SK-N-MC (cell line): ENCODE measurements at places on chromosomes 7 and 10.

GRCh38 chr10:119079599-119080520 lies 757 bp downstream of the EIF3A start:
- no peak for DNase-seq

DNA sequence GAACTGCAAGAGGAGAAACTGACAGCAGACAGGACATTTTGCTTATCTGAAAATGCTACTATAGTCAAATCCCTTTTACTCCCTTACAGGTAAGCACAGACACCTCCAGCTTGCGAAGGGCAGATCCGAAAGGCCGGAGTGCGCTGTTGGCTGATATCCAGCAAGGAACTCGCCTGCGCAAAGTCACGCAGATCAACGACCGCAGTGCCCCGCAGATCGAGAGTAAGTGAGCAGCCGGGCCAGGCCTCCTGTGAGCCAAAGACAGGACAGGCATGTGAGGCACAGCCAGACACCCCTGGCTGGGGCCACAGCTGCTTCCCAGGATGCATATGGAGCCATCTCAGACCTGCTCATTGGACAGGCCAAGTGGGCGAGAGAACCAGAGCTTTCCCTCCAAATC lies 69.4 kb downstream of the WIPF3 start:
- DNase-seq, result no peak

GRCh38 chr10:90920986-90921666 lies at the start of gene ANKRD1:
TSS of gene ANKRD1 (minus strand) at chr10:90921087. CDS start at chr10:90921027, 60 bp downstream.
- no peak for DNase-seq

DNA sequence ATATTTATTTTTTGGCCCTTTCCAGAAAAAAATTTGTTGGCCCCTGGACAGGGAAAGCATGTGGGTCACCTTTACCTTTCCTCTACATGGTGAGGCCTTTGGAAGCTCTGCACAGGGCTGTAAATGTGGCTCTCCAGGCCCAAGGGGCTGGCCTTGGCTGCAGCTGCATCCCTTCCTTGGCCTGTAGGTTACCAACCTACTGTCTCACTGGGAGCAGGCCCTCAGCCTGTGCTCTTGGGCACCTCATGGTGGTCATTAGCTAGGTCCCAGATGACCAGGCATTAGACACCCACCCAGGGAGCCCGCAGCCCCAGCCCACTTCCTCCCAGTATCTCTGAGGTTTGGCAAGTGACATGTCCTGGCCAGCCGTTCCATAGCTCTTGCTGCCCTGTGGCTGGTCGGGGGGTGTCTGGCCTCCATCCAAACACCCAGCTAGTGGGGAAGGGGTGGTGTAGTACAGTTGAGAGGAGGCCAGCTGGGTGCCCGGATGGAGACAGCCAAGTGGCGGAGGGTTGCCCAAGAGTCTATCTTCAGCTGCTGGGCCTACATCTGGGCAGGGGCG lies 7.1 kb upstream of the CPA5 start:
- DNase-seq, result no peak

- DNase-seq, result no peak
These were observed 77.6 kb upstream of the PRLHR start for GRCh38 chr10:118672766-118673715.

GRCh38 chr7:46715579-46715978 lies 794.5 kb upstream of the IGFBP3 start:
- no peak for DNase-seq

DNA sequence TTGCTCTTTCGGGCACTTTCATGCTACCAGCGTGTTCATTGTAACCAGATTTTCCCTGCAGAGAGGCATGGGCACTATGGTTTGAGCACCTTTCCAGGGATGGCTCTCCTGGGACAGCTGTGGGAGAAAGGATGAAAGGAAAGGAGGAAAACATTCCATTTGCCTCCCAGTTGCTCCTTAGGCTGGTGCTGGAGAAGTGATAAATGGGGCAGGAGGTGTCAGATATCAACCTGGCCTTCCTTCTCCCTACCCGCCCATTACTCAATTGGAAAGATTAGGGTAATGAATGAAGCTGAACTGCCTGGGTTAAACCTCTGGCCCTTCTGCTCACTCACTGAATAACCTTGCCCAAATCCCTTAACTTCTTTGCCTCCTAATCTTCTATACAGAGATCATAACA lies 228.4 kb downstream of the PLXNA4 start:
- DNase-seq, result no peak

DNA sequence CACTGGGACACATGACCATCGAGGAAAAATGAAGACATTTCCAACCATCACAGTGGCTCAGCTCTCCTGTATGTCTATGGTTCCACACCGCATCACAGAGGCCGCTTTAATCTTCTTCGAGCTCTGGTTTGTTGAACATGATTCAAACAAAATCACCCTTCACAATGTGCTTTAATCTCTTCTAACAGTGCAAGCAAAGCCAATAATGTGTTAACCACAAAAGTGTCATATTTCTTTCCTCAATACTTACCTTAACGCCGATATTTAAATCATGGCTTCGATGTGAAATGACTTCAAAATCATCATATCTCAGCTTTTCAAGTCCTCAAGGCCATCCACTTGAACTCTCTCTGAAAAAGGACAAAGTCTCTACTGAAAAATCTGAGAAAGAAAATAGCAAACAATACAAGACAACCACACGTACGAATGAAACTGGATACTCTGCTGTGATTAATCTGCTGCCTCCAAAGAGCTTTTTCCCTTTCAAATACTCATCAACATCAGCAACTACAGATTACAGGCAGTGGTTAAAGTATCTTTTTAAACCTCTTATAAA lies 23.0 kb upstream of the SVIL start:
- no peak for DNase-seq

DNA sequence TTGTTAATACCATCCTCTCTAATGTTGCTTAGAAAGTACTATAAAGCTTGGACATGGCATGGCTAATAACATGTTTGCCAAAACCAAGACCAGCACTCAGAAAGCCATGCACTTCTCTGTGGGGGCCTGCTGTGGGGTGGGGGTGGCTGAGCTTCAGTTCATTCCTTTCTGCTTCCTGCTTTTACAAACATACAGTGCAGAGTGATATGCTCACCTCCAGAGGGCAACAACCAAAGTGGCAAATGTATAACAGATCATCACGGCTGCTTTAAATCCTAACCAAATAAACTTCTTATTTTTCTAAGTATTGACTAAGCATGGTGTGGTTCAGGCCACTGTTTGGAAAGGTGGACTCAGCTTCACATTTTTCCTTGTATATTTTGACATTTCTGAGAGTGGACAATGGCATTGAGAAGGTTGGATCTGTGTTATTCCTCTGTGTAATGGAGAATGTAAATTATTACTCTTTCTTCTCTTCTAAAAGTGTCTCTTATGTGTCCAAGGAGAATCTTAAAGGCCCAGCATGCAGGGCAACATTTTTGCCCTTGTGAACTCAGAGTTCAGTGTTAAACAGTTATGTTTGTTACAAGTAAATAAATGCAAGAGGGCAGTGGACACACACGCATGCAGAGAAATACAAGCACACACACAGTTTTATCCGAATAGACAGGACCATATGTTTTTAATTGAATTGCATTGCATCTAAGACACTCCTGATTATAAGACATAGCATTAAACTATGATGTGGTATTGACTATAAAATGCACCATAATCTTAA lies 186.1 kb downstream of the HERPUD2 start:
- no peak for DNase-seq

- no peak for DNase-seq
These were observed 192.5 kb upstream of the PRSS1 start for GRCh38 chr7:142556740-142557139.

- no peak for DNase-seq
These were observed 228.4 kb downstream of the DNAJB6 start for GRCh38 chr7:157565201-157565626.

DNA sequence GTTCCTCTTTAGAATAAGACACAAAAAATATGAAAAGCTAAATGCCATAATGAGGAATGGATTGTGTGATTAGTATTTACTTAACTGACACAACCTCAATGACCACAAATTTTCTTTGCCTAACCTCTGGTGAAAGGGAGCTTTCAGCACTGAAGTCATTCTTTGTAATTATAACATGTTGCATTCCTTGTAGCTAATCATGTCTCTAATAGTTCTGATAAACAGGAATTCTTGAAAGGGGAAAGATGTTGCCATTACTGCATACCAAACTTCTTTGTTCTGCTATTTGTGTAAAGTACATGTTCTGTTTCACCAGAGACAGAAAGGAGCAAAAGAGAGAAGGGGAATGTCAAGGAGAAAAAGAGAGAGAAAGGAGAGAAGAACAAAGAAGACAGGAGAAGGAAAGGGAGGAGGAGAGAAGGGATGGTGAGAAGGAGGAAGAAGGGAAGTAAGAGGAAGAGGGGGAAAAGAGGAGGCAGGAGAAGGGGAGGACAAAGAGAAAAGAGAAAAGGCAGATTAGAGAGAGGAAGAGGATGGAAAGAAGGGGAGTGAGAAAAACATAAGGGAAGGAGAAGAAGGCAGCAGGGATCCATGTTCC lies 120.9 kb downstream of the SEMA3D start:
- no peak for DNase-seq

- DNase-seq, result no peak
These were observed 71.8 kb upstream of the LOXL4 start for GRCh38 chr10:98339799-98340198.

GRCh38 chr10:46992803-46993561 lies 81.8 kb downstream of the PTPN20 start:
- no peak for DNase-seq

- no peak for DNase-seq
These were observed 10.9 kb upstream of the MAP3K8 start for GRCh38 chr10:30422981-30423654.

- DNase-seq, result no peak
These were observed 139.3 kb downstream of the C1GALT1 start for GRCh38 chr7:7321681-7322080.

- DNase-seq, result no peak
These were observed 2.4 kb upstream of the MYO1G start for GRCh38 chr7:44981035-44981706.

DNA sequence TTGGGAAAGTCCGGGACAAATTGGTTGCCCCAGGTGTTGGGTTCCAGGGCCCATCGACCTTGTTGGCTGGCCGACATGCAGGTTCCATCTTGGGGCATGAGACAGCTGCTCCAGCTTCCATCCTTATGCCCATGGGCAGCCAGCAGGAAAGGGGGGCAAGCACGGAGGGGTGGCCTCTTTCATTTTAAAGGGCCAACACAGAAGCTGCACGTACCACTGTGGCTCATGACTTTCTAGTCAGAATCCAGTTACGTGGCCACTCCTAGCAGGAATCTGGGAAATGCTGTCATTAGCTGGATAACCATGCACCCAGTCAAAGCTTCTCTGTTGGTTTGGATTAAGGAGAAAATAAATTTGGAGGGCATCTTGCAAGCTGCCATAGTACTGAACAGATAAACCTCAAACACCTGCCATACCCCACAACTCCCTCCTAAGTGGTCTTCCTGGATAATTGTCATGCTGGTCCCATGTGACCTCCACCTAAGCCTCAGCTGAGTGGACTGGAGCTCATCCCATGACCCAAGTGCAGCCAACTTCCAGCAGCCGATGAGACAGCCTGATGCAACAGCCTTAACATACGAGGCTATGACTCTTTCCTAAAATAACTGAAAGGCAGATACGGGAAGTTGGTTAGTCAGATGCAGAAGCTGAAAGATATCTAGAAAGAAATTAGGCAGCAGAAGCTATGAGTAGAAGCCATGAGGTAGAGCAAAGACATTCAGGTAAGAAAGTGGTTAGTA lies 21.4 kb upstream of the GSDME start:
- no peak for DNase-seq

- DNase-seq, result peak; percentile 35
These were observed 15.3 kb downstream of the SFRP4 start for GRCh38 chr7:37901236-37901827.

DNA sequence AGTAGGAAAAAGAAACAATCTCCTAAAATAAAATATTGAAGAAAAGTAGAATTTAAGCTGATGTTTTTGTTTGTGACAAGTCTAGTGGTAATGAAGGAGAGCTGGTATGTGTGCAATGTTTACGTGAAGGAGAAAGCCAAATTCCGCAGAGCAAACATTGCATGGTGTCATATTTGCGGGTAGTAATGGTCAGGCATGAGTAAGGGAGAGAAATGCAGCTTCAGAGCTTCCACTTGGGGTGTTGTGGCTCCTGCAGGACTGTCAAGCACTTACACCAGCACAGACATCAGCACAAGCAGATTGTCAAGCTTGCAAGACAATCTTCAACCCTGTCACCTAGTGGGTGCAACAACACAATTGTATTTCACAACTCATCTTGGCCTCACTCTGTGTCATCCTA lies 136.5 kb upstream of the ETV1 start:
- DNase-seq, result no peak

- no peak for DNase-seq
These were observed 19.5 kb downstream of the CCDC71L start for GRCh38 chr7:106641416-106641815.

DNA sequence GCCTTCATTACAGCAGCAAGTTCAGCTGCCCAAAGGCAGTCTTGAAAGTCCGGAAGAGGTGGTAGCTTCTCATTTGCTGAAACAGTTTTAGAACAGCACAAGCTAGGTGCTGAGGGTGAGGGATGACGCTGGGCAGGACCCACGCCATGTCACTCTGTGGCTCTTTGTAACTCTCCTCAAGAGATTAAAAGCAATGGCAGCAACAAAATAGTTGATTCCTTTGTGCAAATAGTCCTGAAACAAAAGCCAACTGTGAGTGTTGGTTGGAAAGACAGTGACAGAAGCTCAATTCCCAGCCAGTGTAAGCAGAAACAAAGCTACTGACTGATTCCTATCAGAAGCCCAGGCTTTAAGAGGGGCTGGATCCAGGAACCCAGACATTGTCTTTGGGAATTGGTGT lies 47.6 kb upstream of the AQP1 start:
- DNase-seq, result no peak

- DNase-seq, result no peak
These were observed 97.2 kb downstream of the KAT6B start for GRCh38 chr10:74923556-74923955.

GRCh38 chr7:90897961-90898469 lies 301.9 kb downstream of the CDK14 start:
- no peak for DNase-seq

GRCh38 chr7:34309116-34309515 lies 348.9 kb upstream of the NPSR1 start:
- no peak for DNase-seq

- no peak for DNase-seq
These were observed 111.2 kb upstream of the ZMIZ1 start for GRCh38 chr10:78957471-78958039.

- no peak for DNase-seq
These were observed 622 bp downstream of the DYNC1I1 start for GRCh38 chr7:95772771-95773581.

GRCh38 chr7:506391-506831 lies 13.2 kb downstream of the PDGFA start:
- no peak for DNase-seq
